MV-4-11 (cell line): ENCODE measurements at places on chromosomes 1 and 21.

DNA sequence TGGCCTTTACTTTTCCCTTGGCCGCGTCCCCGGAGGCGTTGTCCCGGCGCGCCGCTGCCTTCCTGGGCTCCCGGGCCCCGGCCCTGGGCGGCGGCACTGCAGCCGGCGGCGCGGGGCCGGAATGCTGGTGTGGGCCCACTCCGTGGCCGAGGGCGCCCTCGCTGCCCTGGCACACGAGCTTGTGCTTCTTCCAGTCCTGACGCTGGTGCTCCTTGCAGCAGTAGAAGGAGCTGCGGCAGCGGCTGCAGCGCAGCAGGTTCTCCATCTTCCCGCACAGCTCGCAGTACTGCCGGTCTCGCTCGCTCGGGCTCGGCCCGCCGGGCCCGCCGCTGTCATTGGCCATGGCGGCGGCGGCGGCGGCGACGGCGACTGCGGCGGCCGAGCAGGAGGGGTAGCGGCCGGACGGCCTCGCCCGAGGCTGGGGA, 529 bp downstream of the EGLN1 start:
- peak; percentile 14 for DNase-seq

- no peak for DNase-seq
Measured at GRCh38 chr21:27756191-27756590, 789.3 kb upstream of the ADAMTS5 start.

DNA sequence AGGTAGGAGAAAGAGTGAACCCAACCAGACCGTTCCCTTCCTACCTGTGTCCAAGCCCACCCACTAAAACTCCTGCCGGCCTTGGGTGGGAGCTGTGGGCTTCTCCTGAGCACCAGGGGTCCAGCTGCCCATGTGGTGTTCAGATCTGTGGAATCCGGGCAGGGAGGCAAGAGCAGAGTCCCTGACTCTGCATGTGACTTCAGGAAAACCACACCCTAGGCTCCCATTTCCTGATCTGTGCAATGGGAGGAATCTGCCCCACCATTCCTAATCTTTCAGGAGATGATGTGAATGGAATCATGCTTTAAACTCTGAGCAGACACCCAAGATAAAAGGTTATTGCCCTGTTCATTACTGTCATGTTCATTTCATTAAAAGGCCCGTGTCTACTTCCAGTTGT, 27.6 kb downstream of the EIF2D start:
- no peak for DNase-seq

DNA sequence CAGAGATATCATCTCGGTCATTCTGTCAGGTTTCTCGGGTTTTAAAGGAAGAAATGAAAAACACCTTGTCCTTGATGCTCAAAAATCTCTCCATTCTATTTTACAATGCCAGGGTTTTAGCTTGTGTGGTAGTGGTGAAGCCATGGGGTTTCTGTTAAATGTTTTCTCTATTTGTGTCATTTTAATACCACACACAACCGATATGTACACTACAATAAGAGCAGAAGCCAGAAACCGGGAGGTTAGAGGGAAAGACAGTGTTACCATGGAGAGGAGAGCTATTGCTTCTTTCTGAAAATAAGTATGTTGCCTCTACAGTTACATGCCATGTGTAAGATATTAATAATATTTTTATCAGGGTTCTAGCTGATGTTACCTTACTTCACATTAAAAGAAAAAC, 2.8 kb downstream of the SLC35D1 start:
- DNase-seq, result no peak

DNA sequence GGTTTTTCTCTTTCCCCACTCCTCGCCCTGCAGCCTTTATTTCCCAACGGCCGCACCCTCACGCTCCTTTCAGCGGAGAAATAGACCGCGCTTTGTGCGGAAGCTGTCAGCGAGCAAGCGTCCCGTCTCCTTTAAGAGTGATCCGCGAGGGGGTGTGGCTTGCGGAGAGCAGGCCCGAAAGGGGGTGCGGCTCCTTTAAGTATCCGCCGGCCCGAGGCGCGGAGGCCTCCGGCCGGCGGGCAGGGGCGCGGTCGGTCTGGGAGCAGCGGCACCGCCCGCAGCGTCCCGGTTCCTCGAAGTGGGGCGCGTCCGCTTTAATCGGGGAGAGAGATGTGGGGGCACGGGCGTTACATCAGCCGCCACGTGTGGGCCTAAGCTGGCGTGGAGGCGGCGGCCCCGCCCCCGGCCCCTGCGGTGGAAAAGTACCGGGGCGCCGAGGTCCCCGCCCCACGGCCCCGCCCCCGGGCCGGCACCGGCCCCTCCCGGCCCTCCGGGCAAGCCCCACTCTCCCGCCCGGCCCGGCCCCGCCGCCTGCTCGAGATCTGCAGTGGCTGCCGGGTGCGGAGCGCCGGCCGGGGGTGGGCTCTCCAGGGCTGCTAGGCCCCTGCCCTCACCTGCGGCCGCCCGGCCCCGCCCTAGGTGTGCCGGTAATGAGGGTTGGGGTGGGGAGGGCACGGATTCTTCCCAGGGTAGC, 1.2 kb downstream of the SLC6A9 start:
- DNase-seq, result peak; percentile 85

DNA sequence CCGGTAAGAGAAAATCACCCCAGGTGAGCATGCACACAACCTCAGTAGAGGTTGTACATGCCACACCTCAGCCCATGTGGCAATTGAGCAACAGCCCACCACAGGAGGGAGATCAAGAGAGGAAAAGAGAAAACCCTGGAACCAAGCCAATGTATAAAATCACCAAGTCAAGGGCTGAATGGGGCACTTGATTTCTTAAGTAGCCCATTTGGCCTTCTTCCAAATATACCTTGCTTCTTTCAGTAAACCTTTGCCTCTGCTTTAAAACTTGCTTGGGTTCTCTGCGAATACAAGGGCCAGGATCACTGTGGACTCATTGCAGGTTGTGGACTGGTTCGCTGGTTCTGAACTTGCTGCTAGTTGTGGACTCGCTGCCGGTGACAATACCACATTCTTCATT, 1814.0 kb downstream of the PLA2G4A start:
- DNase-seq, result no peak

DNA sequence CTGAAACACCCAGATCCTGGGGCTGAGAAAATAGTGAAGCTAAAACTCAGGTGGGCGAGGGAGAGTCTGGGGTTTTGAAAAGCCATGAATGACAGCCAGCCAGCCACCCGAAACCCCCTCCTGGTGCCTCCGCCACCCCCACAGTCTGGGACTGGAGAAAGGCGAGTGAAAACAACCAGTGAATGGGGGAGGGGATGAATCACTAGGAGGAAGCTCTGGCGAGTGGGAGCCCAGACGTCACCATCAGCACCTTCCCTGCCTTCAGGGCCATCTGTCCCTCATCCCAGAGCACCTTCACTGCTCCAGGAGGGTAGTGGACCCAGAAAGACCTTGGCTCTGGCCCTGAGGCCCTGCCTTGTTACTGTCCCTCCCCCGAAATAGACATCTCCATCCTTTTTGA, 9.2 kb downstream of the RORC start:
- DNase-seq, result no peak

- no peak for DNase-seq
Measured at GRCh38 chr1:31984419-31985347, 29.0 kb upstream of the KHDRBS1 start.

DNA sequence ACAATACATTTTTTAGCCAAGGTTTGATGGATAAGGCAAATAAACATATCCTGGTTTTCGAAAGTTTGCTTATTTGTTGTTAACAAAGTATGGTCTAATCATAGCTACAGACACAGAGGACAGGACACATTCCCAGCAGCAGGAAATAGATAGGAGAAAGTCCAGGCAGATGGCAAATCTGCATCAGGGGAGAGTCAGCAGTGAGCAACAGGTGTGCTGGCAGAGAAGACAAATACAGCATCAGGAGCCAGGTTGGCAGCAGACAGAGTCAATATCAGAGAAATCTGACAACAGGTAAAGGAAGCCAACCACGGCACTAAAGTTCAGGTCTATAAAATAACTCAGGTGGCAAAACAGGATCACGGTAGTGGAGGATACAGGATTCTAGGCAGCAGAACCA, 210.7 kb upstream of the PTBP2 start:
- no peak for DNase-seq
